ENCODE measurements at places on chromosomes 5 and 9. TPM values are rescaled to one million over a fixed set of nuclear protein-coding genes. Genes with fewer than 3 reads are reported as not detected.

- DNase-seq, result peak; percentile 50
These were observed 3.2 kb upstream of the C5orf63 start for GRCh38 chr5:127076315-127077129.

GRCh38 chr5:40585537-40586267, 94.0 kb upstream of the PTGER4 start:
- DNase-seq, result no peak

DNA sequence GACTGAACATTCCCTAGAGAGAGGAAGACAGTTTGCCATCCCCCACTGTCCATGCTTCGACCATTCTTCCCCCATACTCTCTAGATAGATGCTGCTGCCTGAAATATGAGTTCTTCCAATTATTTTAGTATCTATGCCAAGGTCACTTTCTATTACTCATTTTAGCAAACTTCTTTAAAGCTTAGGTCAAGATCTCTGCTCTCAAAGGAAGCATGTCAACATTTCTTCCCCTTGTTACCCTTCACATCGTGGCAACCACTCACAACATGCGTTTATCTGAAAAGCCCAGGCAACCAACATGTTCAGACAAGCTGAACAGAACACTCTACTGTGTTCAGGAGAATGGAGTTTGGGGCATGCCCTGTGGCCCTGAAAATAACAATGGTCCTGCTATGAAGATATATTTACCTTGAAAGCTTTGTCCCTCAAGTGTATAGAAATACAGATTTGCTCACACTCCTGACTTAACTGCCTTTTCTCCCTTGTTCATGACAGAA, 138.4 kb upstream of the KIF2A start:
- DNase-seq, result no peak

- DNase-seq, result no peak
These were observed 205.2 kb upstream of the ZNF608 start for GRCh38 chr5:124951661-124952060.

Gene LHX3
- total RNA-seq, result 0.22 TPM

Gene HSD17B3
- 0.38 TPM for total RNA-seq

DNA sequence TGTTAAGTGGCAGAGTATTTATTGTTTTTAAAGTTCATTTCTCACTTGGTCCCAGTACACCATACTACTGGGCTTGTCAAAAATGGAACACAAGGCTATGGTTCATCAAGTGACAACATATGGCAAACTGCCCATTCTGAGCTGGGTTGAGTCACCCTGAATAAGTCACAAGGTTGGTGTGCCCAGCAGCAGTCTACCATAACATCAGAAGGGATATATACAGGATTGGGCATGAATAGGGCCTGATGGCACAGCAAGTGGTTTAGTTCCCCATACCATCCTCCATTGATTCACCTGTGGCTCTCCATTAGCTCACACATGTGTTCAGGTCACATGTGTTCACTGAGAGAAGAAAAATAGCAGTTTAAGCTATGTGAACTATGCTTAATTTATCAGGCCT, 249.8 kb upstream of the PRDM9 start:
- no peak for DNase-seq

DNA sequence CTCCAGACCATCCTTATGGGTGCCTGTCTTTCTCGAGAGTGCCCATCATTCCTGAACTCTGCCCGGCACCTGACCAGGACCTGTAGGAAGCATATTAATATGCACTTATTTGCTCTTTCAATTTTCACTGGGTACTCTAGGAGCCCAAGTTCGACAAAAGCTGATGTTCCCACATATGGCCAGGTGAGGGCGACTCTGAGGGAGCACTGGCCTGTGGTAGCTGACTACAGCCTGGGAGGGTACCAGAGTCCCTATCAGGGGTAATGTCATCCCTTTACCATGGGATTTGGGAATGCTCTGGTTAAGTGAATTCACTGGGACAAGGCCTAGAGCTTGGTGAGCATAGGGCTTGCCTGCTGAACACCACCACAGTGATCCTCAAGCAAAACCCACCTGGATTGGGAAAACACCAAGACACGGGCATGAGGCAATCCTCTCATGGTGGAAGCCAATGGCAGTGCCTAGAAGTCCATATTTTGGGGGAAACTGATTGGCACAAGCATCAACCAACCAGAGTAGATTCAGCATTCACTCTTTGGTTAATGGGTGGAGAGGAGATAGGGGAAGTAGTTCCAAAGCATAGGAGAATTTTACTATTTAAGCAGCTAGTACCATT, 112.2 kb downstream of the MTX3 start:
- peak; percentile 12 for DNase-seq

Gene ARSI
- total RNA-seq, result 3.2 TPM

Gene CATSPER3
- total RNA-seq, result 0.68 TPM

GRCh38 chr5:56100439-56101176, 105.8 kb upstream of the IL6ST start:
- DNase-seq, result no peak

Gene TLE1
- 80.9 TPM for total RNA-seq

Gene SLC35A4
- total RNA-seq, result 66.2 TPM

Gene FOXD4L5
- total RNA-seq, result 0.37 TPM
